ENCODE measurements at places on chromosomes 12 and 14.

GRCh38 chr12:54175200-54175963, 13.4 kb downstream of the SMUG1 start:
- no peak for DNase-seq

GRCh38 chr12:63941166-63941800, 96.8 kb downstream of the SRGAP1 start:
- no peak for DNase-seq

DNA sequence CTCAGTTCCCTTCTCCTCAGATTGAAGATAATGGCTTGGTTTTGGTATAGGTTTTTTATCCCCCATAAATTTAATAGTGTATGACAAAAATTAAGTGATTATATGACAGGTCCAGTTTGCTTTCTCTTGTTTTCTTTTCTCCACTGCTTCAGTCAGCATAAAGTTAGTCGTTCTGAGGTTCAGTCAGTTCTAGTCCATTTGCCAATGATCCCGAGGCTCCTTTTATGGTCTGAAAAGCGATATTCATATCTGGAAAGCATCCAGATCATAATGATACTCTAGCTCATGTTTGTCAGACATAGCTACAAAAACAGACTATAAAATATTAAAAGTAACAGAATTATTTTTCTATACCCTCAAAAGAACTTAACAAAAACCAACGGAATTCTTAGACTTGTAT, 67.1 kb upstream of the SLC38A4 start:
- DNase-seq: no peak

- DNase-seq: no peak
Observed at GRCh38 chr12:101823039-101823438, 7.7 kb downstream of the GNPTAB start.

DNA sequence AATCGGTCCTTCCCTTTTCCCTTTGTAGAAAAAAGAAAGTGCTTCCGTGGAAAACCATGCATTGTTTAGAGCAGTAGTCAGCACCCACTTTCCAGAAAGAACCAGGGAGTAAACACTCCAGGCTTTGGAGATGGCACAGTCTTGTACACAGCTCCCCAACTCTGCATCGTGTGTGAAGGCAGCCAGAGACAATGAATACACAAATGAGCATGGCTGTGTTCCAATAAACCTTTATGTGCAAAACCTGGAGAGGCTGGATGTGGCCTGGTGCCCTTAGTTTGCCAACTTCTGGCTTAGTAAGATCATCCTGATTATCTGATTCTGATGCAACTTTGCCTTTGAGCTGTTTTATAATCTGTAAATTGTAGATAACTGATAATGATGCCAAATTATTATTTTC, 463.4 kb upstream of the TMEM132C start:
- peak; percentile 25 for DNase-seq

GRCh38 chr12:128578045-128578444, 245.7 kb downstream of the SLC15A4 start:
- no peak for DNase-seq

GRCh38 chr14:32432813-32433538, 103.9 kb downstream of the AKAP6 start:
- no peak for DNase-seq

GRCh38 chr12:128138125-128138524, 128.8 kb upstream of the TMEM132C start:
- DNase-seq: peak; percentile 73

DNA sequence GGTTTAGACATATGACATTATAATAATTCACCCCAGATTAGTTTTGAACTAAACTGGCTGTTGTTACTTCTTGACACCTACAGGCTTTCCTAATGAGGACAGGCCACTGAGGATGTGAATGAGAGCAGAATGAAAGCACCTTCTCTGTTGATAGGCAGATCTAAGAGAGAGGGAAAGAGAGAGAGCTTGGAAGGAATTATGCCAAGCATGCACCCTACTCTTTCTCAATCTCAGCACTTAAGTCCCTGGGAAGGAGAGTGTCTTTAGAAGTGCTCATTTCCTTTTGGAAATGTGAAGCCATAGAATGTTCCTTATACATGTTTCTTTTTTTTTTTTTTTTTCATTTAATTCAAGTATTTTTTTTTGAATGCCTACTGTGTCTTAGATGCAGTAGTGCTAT, 49.0 kb downstream of the TBC1D15 start:
- DNase-seq: no peak

GRCh38 chr12:26833743-26834490, 923 bp upstream of the ITPR2 start:
- no peak for DNase-seq

GRCh38 chr14:100466111-100466856, 120.9 kb downstream of the BEGAIN start:
- no peak for DNase-seq

DNA sequence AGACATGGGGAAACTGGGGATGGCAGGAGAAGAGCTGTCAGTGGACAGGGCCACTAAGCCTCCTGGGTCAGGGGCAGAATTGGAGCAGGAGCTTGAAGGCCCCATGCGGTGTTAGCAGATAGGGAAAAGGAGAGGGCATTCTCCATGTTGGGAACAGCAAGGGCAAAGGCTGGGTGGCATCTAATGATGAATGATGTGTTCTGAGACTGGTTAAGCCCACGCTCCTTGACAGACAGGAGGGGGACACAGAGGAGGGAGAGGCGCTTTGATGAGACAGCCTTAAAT, 63.0 kb downstream of the CLMN start:
- no peak for DNase-seq

- DNase-seq: no peak
Observed at GRCh38 chr14:78440356-78440894, 270.3 kb downstream of the NRXN3 start.
